ENCODE measurements at places on chromosomes 16 and 17. TPM values are rescaled to one million over a fixed set of nuclear protein-coding genes. Genes with fewer than 3 reads are reported as not detected.
A peak's percentile ranks its signal among the peaks of the same experiment; 100 is the strongest.

DNA sequence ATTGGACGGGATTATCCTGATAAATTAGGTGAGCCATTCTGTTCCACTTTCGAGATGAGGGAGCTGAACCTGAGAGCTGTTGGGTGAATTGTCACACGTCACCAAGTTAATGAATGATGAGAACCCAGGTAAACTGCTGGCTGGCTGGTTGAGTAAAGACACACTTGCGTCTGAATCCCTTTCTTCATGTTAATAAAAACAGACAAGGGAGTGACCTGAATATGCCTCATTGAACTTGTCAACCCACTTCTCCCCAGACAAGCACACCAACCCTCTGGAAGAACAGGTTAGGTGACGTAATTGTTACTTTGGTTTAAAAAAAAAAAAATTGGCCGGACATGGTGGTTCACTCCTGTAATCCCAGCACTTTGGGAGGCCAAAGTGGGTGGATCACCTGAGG is 400.9 kb upstream of the CDH5 start:
- H3K27ac ChIP-seq, result no peak overlapping the region
- no peak overlapping the region for H3K4me3 ChIP-seq
- H3K4me1 ChIP-seq, result no peaks in the 10 kb centered on the region

- H3K27me3 ChIP-seq, result no peaks in the 10 kb centered on the region
- no peak overlapping the region for H3K4me3 ChIP-seq
- no peaks in the 10 kb centered on the region for H3K4me1 ChIP-seq
- no peak overlapping the region for H3K27ac ChIP-seq
Measured at GRCh38 chr16:12500771-12501170, 302.9 kb downstream of the CPPED1 start.

GRCh38 chr16:6059671-6060070 is 962.1 kb upstream of the EEF2KMT start:
- no peaks in the 10 kb centered on the region for H3K27me3 ChIP-seq
- H3K36me3 ChIP-seq, result no peaks in the 10 kb centered on the region
- H3K27ac ChIP-seq, result no peak overlapping the region
- no peak for DNase-seq
- no peak overlapping the region for H3K4me3 ChIP-seq
- no peaks in the 10 kb centered on the region for H3K4me1 ChIP-seq

GRCh38 chr17:332558-333322 is 19.9 kb downstream of the RPH3AL start:
- H3K27ac ChIP-seq, result no peak overlapping the region
- H3K4me3 ChIP-seq, result no peak overlapping the region
- H3K4me1 ChIP-seq, result no peaks in the 10 kb centered on the region
- H3K27me3 ChIP-seq, result no peaks in the 10 kb centered on the region

DNA sequence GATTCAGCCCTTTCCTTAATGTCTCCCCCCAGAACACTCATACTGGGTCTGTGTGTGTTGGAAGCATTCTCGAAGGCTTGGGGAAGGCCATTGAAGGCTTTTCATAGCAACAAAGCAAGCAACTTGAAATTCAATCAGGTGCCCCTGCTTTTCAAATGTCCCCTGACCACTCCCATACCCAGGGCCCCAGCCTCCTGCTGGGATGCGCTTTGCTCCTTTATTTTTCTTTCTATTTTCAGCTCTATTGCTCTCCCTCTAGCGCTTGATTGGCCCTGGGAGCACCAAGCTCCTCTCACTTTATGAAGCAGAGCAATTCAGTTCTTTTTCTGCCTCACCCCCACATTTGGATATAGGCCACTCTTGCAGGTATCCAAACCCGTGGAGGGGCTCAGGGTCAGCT is 92.0 kb downstream of the WSCD1 start:
- no peak overlapping the region for H3K27ac ChIP-seq
- no peak overlapping the region for H3K4me3 ChIP-seq
- no peaks in the 10 kb centered on the region for H3K36me3 ChIP-seq
- peak; percentile 75 for DNase-seq
- H3K27me3 ChIP-seq, result peaks cover 25% of the 10 kb centered on the region

DNA sequence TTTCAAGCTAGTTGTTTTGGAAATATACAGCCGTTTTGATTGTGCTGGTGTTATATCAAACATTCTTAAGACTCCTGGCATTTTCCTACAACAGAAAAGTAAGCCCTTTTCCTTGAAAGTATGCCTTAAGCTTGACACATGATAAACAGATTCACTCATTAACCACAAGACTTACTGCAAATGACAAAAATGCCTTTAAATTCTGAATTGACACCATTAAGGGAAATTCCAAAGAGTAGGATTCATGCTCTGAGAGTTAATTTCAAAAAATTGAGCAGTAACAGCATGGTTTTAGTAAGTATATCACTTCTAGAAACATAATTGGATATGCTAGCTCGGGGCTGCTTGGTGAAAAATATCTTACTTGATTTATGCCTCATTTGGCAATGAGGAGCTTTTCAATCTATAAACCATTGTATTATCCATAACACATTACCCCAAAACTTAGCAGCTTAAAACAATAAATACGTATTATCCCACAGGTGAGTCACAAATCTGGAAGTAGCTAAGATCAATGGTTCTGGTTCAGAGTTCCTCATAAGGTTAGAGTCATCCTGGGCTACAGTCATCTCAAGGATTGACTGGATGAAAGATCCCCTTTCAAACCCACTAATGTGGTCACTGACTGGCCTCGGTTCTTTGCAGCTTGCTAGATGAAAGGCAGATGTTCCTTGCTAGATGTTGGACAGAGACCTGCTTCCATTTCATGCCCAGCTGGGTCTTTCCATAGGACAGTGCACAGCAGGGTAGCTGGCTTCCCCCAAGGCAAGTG is 8.2 kb upstream of the PHAF1 start:
- no peak for DNase-seq
- no peak overlapping the region for H3K4me3 ChIP-seq
- H3K36me3 ChIP-seq, result peaks cover 44% of the 10 kb centered on the region
- H3K27ac ChIP-seq, result no peak overlapping the region
- no peaks in the 10 kb centered on the region for H3K4me1 ChIP-seq

- H3K27me3 ChIP-seq, result peaks cover 12% of the 10 kb centered on the region
- no peak overlapping the region for H3K4me3 ChIP-seq
- DNase-seq, result no peak
- no peak overlapping the region for H3K27ac ChIP-seq
Measured at GRCh38 chr17:33028061-33028460, 36.4 kb downstream of the SPACA3 start.

GRCh38 chr17:3037259-3037658 is 26.1 kb downstream of the OR1D5 start:
- no peak overlapping the region for H3K27ac ChIP-seq
- DNase-seq, result no peak
- no peaks in the 10 kb centered on the region for H3K36me3 ChIP-seq
- peaks cover 4% of the 10 kb centered on the region for H3K27me3 ChIP-seq
- H3K4me3 ChIP-seq, result no peak overlapping the region

GRCh38 chr16:6427621-6428020 is 905.0 kb upstream of the RBFOX1 start:
- H3K27ac ChIP-seq, result no peak overlapping the region
- H3K4me1 ChIP-seq, result no peaks in the 10 kb centered on the region
- no peaks in the 10 kb centered on the region for H3K36me3 ChIP-seq
- DNase-seq, result no peak

- H3K4me1 ChIP-seq, result peaks cover 2% of the 10 kb centered on the region
- H3K4me3 ChIP-seq, result no peak overlapping the region
- no peak overlapping the region for H3K27ac ChIP-seq
- no peak for DNase-seq
- peaks cover 33% of the 10 kb centered on the region for H3K36me3 ChIP-seq
Measured at GRCh38 chr16:84732674-84733352, 33.0 kb downstream of the USP10 start.

- no peaks in the 10 kb centered on the region for H3K36me3 ChIP-seq
- no peaks in the 10 kb centered on the region for H3K4me1 ChIP-seq
- no peak overlapping the region for H3K27ac ChIP-seq
- DNase-seq, result no peak
- H3K4me3 ChIP-seq, result no peak overlapping the region
Measured at GRCh38 chr17:4436381-4436780, 2.6 kb downstream of the SPNS3 start.

DNA sequence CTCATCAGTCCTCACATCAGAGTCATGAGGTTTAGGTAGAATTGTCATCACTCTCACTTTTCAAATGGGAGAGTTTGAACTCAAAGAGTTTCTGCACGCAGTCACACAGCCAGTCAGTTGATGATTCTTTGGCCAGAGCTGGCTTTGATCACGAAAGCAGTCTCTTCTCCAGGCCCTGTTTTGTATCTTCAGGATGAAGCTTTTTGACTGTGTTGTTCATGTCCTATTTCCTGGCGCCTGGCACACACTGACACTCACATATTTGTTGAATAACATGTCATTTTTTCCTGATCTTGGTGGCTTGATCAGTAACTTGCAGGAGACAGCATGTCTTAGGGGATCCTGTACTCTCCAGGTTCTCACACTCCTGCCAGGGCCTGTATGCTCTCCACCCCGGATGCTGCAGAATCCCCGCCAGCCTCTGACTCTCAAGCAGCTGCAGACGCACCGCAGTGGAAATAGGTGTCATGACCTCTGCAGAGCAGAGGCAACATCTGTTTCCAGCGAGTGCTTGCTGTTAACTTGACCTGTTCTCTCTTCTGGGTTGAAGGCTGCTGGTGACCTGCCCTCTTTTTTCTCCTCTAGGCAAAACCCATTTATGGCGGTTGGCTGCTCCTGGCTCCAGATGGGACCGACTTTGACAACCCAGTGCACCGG is 33.0 kb downstream of the MPRIP start:
- H3K27me3 ChIP-seq, result no peaks in the 10 kb centered on the region
- H3K4me1 ChIP-seq, result peaks cover 13% of the 10 kb centered on the region
- no peak overlapping the region for H3K4me3 ChIP-seq
- no peak overlapping the region for H3K27ac ChIP-seq
- H3K36me3 ChIP-seq, result peaks cover 11% of the 10 kb centered on the region

DNA sequence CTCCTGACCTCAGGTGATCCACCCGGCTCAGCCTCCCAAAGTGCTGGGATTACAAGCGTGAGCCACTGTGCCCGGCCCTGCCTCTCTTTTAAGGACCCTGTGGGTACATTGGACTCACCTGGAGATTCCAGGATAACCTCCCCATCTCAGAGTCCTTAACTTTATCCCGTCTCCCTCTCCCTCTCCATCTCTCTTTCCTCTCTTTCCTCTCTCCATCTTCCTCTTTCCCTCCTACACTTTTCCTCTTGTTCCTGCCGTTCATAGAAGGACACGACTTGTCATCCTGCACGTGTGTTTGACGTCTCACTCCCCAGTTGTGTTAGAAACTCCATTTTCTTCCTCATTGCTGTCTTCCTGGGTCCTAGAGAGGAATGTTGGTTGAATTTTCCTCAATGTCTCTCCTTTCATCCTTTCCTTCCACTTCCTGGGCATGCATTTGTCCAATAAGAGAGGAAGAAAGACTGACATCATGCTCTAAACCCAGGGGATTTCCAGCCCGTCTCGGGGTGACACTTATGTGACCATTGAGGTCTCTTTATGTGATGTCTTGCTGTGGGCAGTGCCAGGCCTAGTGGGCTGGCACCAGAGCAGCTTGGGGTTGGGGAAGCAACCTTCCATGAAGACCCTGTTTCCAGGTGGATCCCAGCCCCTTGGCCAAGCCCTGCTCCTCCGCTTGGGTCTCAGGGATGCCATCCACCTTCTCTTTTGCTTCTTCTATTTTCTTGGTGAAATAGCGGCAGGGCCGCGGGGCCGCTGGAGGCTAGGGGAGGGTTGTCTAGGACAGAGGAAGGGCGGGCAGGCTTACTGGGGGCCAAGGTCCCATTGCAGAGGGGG is 39.8 kb upstream of the IRF8 start:
- H3K27ac ChIP-seq, result no peak overlapping the region
- no peaks in the 10 kb centered on the region for H3K4me1 ChIP-seq
- no peaks in the 10 kb centered on the region for H3K36me3 ChIP-seq
- DNase-seq, result peak; percentile 6
- no peak overlapping the region for H3K4me3 ChIP-seq
- no peaks in the 10 kb centered on the region for H3K27me3 ChIP-seq

GRCh38 chr17:82105882-82106687 is 8.0 kb upstream of the FASN start:
- peaks cover 23% of the 10 kb centered on the region for H3K4me1 ChIP-seq
- H3K4me3 ChIP-seq, result no peak overlapping the region
- DNase-seq, result peak; percentile 98
- H3K27ac ChIP-seq, result no peak overlapping the region
- H3K27me3 ChIP-seq, result no peaks in the 10 kb centered on the region

DNA sequence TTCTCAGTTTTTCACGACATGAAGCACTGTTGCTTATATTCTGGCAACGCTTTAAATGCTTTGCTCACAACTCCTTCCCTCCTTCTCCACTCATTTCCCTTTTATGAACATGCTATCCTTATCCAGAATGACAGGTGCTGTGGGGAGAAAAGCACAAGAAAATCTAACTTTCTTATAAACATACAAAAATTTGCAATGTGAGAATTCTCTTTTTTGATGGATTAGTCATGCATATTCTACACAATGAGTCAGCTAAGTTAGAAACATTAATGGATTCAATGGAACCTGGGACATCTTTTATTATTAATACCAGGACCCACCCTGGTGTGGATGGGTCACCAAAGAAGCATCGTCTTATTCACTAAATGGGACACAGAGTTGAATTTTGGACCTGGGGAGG is 234.6 kb upstream of the CDH5 start:
- no peak overlapping the region for H3K4me3 ChIP-seq
- H3K27ac ChIP-seq, result no peak overlapping the region

DNA sequence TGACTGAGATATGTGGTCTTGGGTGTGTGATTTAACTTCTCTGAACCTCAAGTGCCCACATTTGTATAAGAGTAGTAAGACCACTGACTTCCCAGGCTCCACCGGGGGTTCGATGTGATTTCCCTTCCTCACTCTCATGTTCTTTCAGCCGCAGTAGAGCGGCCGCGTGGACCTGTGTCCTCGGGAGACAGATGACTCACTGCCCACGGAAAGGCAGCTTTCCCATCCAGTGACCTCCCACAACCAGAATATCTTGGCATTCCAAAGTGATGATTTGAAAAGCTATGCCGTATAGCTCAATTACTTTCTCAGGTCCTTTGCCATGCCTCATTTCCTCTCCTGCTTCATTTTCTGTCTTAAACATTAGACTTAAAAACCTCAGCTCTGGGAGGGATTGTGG is 73.6 kb downstream of the IL21R start:
- H3K36me3 ChIP-seq, result peaks cover 97% of the 10 kb centered on the region
- no peak overlapping the region for H3K27ac ChIP-seq
- no peaks in the 10 kb centered on the region for H3K4me1 ChIP-seq
- no peak overlapping the region for H3K4me3 ChIP-seq

Gene ABCC11
- total RNA-seq, result 0.77 TPM

Gene SMIM36
- total RNA-seq, result not detected

Gene CTRL
- total RNA-seq, result 1.1 TPM

Gene TMEM114
- 0.40 TPM for total RNA-seq

Gene ARL17B
- total RNA-seq, result 14.5 TPM

Data from endodermal cell (in vitro differentiated cells).